Caki2 (cell line): ENCODE measurements at places on chromosomes 1 and 21. TPM values are rescaled to one million over a fixed set of nuclear protein-coding genes. Genes with fewer than 3 reads are reported as not detected.

GRCh38 chr1:26811708-26812107 lies 14.8 kb upstream of the ZDHHC18 start:
- no peak for DNase-seq

GRCh38 chr1:20120796-20121195 lies 1.5 kb upstream of the PLA2G2D start:
- DNase-seq, result no peak

GRCh38 chr1:67601955-67602354 lies 83.0 kb upstream of the GADD45A start:
- DNase-seq, result no peak

The APOBEC4 gene
- total RNA-seq, result not detected in 2 replicates
